HFFc6 (cell line): ENCODE measurements at places on chromosomes 2 and 18. TPM values are rescaled to one million over a fixed set of nuclear protein-coding genes. Genes with fewer than 3 reads are reported as not detected.

DNA sequence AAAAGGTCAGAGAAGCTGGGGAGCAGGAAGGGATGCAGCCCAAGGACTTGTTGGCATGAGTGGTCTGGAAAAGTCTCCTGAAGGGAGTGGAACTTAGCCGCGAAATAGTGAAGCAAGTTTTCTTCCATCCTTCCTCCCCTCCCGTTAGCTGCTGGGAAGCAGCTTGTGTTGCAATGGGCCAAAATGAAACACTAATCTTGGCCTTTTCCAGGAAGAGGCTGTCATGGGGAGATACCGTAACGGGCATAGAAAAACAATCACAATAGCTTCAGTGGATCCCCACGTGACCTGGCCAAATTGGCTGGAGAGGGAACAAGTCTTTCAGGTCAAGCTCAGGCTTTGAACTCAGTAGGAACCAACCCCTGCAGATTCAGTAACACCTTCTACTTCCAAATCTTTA, 49.3 kb downstream of the SEMA4F start:
- DNase-seq = no peak
- no peak overlapping the region for H3K4me3 ChIP-seq
- no peaks in the 10 kb centered on the region for H3K36me3 ChIP-seq

GRCh38 chr2:213763963-213764362, 479.7 kb downstream of the SPAG16 start:
- H3K36me3 ChIP-seq = no peaks in the 10 kb centered on the region
- no peaks in the 10 kb centered on the region; the same call in 1 of the 2 replicates for H3K27me3 ChIP-seq
- no peak overlapping the region for H3K27ac ChIP-seq

GRCh38 chr2:215797676-215798075, 215.7 kb downstream of the MREG start:
- H3K36me3 ChIP-seq = no peaks in the 10 kb centered on the region
- no peak overlapping the region for H3K27ac ChIP-seq
- peaks cover 51% of the 10 kb centered on the region for H3K4me1 ChIP-seq
- no peak for DNase-seq
- no peak overlapping the region for H3K4me3 ChIP-seq
- H3K27me3 ChIP-seq = peaks cover 2% of the 10 kb centered on the region

GRCh38 chr2:160028431-160029269, 33.8 kb downstream of the PLA2R1 start:
- H3K4me1 ChIP-seq = peaks cover 13% of the 10 kb centered on the region
- no peaks in the 10 kb centered on the region for H3K36me3 ChIP-seq
- H3K27me3 ChIP-seq = no peaks in the 10 kb centered on the region
- no peak overlapping the region for H3K4me3 ChIP-seq
- peak; percentile 27 for DNase-seq

DNA sequence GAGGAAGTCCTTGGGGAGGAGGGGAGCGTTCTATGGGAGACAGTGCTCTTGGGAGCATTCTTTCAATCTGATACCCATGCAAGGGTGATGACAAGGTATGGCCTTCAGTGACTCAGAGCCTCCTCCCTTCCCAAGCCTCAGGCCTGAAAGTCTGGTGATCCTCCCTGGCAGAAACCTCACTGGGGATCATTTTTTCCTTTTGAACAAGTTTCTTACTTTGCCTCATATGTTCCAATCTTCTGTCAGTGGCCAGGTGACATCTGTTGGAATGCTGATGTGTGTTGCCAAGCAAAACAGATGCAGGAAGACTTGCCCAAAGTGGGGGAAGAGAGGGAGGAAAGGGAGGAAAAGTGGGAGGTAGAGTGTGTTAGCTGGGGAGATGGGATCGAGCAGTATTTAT, 224.8 kb downstream of the NEDD4L start:
- H3K27me3 ChIP-seq = peaks cover 1% of the 10 kb centered on the region
- peaks cover 71% of the 10 kb centered on the region for H3K4me1 ChIP-seq
- no peak overlapping the region; the same call in 1 of the 2 replicates for H3K4me3 ChIP-seq
- H3K27ac ChIP-seq = peak overlapping the region; percentile 68; the same call in 1 of the 2 replicates

UGT1A8 gene
- not detected in 3 replicates for total RNA-seq

ANKRD23 gene
- 0.95 to 1.9 TPM (median 1.8 TPM) in 3 replicates for total RNA-seq
